NCI-H1694 (cell line): ENCODE measurements at places on chromosomes 5 and 9.
A peak's percentile ranks its signal among the peaks of the same experiment; 100 is the strongest.

DNA sequence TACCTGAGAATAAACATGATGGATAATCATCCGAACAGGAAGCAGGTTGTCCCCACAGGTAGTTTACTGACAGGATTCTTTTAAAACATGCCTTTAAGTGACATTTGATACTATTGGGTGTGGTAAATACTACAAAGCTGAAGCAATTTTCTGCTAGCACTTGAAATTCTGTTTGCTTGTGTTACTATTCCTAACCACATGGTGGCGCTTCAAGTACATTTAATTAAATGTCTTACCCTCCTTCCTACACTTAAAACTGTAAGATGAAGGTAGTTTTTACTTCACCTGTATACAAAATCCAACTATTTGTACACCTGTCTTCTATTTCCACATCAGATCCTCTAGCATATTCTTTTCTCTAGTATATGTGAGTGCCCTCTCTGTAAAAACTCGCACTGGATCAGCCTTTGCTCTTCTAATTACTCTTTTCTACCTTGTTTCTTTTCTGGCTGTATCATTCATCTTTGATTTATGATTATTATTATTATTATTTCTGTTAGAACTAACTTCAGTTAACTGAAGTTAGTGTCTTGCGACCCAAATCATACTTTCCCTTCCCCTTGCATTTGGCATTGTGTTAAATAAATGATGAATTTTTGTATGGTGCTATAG, 18.4 kb downstream of the SLC25A46 start:
- peak; percentile 51 for DNase-seq

GRCh38 chr9:131094015-131094414, 2.3 kb upstream of the AIF1L start:
- no peak for DNase-seq

DNA sequence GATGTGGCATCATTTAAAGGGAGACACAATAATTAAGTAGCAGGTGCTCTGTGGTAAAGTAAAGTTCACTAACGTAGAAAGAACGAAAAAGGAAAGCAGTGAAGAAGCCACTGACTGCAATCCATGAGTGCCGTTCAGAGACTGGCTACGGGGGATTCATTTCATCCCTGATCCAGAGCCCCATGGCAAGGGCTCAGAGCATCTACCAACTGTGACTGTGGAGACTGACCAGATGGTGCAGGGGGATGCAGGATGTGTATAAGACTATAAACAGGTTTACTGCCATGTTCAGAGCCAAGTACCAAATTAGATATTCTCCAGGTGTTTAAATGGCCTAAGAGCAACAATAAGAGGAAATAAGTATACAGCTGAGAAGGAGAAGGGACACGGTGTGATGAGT, 47.7 kb downstream of the MARCHF11 start:
- DNase-seq = no peak

- DNase-seq = no peak
Measured at GRCh38 chr9:107932046-107932445, 442.5 kb upstream of the KLF4 start.

DNA sequence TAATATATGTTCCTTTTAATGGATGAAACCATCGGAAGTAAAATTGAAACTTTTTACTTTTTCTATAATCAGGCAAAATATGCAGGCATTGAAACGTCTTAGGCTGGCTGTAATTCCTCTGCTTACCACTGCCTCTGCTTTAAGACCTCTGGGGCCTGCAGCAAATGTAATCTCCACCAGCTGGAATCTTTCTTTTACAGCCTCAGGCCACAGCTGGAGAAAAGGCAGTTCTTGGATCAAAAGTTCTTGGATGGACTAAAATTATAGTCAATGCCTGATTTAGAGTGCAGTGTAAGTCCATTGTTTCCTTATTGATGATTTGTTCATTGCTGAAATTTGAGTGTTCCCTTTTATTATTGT, 396.7 kb downstream of the KCTD16 start:
- DNase-seq = no peak

- DNase-seq = no peak
Measured at GRCh38 chr5:157463621-157464518, 3.9 kb downstream of the NIPAL4 start.

DNA sequence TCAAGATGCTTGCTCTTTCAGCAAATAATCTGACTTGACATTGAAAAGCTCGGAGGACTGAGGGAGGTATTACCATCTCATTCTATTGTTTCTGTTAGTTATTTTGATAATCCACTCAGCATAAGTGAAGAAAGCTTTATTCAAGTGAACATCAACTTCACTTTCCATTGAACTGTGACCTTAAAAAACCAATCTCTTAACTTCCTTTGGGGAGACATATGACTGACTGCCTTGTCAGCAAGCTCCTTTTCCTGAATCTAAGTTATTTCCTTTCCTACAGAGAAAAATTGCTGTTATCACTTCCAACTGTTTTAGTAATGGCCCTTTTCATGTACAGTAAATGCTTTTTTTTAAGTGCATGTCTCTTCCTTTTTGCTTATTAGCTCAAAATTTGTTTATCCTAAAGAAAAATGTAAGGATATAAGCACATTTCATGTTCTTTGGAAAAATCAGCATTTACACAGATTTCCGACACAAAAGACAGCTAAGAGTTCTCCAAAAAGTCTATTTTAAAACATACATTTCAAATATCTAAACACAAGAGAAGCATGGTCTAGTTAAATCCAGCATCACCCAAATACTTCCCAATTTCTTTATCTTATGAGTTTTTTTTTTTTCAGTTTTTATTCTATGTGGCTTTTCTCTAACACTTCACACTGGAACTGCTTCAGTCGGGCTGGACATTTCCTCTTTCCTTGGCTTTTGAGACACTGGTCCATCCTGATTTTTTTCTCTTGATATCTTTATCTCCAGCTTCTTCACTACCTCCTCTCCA, 117.9 kb upstream of the DAB2 start:
- no peak for DNase-seq

DNA sequence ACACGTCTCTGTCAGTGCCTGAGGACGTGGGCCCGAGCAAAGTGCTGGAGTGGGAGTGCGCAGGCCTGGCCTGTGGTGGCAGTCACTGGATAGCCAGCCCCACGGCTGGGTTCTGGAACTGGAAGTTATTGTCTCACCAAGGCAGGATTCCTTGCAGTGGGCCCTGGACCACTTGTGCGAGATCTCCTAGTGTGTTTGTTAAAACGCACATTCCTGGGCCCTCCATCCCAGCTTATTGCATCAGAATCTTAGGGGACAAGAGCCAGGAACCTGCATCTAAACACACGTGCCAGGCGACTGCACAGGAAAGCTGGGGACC, 26.9 kb downstream of the PTPA start:
- no peak for DNase-seq

DNA sequence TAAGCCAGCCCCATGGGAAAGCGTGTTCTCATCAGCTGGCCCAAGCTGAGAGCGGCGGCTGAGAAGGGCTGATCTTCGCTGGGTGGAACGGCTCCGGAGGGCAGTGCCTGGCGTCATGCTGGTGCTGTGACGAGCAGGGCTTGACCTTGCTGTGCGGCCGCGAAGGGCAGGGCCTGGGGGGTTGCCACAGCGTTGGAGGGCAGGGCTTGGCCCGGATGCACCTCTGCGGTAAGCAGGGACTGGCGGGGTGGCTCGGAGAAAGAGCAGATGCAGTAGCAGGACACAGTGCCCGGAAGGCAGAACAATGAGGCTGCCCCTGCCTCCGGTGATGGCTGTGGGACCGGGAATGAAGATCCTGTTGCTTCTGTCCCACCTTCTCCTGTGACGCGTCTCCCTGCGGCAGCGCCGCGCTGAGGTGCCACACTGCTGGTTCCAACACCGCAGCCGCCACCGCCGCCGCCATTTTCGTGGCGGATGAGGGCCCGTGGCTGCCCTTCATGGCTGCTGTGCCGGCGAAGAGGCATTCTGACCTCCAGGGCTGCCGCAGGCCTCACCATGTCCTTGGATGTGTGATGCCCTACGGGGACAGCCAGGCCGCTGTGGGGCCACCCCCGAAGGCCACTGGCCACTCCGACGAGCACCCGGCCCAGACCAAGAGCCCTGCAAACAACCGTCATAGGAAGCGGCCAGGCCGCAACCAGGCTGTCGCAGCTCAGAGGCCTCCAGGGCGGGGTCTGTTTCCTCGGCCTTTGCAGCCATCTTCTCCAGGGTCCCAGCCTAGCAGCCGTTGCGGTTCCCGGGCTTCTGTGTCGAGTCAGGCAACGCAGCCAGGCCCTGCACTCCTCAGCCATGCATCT, 890.5 kb upstream of the CTNND2 start:
- no peak for DNase-seq

DNA sequence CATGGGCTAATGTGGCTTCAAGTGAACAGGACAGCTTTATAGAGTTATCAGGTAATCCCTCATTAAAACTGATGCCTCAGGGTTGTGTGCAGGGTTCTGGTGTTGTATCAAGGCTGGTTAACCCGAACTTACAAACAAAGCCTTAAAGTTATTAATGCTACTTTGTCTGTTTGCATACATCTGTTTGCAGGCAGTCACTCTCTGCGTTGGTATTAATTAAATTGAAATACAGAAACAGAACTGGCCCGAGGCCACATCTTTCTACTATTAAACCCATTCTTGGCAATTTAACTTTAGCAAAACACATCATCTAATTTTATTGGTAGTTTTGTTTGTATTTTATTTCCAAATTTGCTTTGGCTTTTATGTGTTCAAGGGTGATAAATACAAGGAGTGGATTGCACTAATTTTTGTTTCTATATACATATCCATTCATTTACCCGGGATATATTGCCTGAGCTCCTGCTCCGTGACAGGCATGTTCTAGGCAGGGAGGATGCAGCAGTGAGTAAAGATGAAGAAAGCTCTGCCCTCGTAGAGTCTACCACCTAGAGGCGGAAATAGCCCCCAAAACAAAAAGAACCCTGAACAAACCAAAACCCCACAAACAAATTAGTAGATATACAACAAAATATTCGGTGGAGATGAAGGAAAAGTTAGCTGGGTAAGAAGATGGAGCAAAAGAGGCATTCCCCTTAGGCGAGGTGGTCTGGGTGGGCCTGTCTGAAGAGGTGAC, 164.2 kb downstream of the MACROH2A1 start:
- no peak for DNase-seq

- no peak for DNase-seq
Measured at GRCh38 chr5:61732796-61733195, 400.7 kb downstream of the ZSWIM6 start.

GRCh38 chr9:98191181-98191608, 1.2 kb downstream of the CORO2A start:
- DNase-seq = no peak

- DNase-seq = no peak
Measured at GRCh38 chr9:129994882-129995281, 48.1 kb downstream of the FNBP1 start.

DNA sequence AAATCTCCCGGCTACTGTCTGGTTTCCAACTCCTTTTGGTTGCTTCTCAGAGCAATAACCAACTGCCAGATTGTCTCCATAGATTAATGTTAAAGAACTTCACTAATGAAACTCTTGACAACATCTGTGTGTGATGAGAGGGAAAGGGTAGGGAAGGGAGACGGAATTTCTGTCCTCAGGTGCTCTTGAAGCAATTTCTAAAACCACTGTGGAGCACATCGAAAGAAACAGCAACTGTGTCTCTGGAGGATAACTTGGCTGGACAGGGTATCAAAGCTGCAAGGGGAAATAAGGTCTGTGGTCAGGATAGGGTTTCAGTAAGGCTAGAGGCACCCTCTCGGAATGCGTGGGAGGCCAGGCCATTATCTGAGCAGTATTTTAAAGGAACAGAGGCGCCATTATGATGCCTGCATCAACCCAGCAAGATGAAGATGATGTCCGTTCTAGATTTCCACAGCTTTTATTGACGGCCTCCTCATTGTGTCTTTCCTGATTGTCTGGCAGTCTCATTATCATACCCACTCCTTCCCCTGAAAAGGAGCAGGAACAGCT, 76.6 kb downstream of the RORB start:
- DNase-seq = no peak

DNA sequence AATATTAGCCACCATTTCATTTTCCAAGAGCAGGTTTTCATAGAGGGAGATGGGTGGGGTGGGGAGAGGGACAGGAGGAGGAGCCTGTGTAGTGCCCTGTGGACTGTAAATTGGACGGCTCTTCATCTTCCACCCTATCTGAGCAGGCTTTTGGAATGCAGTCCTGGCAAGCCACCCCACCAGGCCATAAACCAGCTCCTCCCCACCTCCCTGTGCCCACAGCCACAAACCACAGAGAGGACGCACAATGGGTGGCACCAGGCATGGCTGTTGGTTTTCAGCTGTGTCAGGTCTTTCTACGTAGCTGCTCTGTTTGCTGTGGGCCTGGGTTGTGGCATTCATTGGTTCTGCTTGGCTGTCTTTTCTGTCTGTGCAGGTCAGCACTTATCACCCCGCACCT, 58.0 kb downstream of the PLAC8L1 start:
- DNase-seq = no peak

GRCh38 chr9:128249558-128249907, 26.3 kb downstream of the GOLGA2 start:
- no peak for DNase-seq
